ENCODE measurements at places on chromosomes 3 and 15.
A peak's percentile ranks its signal among the peaks of the same experiment; 100 is the strongest.

DNA sequence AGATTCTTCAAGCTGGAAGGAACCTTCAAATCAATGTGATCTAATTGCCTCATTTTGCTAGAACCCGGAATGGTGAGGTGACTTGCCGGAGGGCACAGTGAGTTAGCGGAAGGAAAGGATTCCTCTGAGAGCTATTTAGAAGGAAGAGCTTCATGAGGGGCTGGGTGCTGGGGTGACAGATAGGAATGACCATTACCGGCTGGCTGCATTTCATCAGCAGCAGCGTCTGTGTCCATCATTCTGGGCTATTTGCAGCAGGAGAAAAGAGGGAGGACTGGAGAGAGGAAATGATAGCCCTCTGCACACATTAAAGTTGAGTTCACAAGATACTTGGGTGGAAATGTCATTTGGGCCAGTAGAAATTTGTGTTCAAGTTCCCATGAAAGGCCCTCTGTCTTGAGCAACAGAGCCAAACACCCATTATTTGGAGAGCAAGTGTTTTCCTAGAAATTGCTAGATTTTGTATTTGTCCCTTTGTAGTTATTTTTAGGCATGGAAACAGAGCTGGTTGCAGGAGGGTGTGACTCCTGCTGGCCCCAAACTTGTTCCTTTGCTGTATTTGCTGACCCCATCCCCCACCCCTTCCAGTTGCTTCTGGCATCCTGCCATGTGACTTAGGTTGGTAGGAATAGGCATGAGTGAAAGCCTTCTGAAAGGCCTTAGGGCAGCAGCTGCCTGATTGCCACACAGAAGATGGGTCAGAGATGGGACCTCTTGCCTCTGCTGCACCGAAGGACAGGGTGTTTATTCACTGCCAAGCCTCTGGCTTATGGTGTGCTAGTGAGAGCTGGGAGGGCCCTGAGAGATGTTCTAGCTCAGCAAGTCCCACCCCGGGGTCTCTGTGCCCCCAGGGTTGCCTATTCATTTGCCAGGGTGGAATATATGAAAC is 87.5 kb upstream of the PLXNA1 start:
- no peak for DNase-seq

DNA sequence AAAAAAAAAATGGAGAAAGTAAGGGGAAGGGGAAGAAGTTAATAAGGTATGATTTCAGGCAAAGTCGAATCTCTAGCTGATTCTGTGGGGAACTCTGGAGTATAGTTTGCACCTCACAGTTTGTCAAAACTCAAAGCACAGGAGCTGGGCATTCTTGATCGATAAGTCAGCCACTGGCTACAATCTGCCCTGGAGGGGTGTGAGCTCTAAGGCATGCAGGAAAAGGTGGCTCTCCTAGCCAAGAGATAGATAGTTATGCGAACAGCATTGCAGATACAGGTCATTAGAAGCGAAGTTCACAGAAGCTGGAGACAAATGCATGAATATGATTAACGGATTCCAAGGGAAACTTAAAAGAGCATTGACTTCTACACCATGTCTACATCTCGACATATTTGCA is 952.6 kb downstream of the AGBL1 start:
- no peak for DNase-seq

GRCh38 chr3:45978006-45978761 is 17.4 kb downstream of the FYCO1 start:
- no peak for DNase-seq

GRCh38 chr3:194879991-194880939 is 194.6 kb downstream of the FAM43A start:
- peak; percentile 97 for DNase-seq

DNA sequence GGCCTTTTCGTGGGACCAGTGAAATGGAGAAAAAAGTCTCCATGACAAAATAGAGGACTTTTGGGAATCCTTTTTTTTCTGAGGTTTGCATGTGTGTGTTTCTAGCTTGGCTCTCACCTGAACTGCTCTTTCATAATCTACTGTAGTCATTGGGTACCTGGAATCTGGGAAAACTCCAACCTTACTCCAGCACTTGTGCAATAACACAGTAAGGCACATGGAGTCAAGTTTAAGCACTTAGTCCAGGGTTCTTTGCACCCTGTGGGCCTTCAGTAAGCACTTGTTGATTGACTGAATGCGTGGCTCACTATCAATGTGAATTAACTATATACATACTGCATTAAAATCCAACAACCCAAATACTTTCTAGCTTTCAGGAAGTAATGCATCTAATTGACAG is 299.5 kb downstream of the ZBTB20 start:
- no peak for DNase-seq

GRCh38 chr3:169475576-169475975 is 187.9 kb downstream of the MECOM start:
- peak; percentile 40 for DNase-seq

GRCh38 chr3:131694376-131694775 is 191.6 kb upstream of the MRPL3 start:
- DNase-seq, result no peak

GRCh38 chr3:13884851-13885703 is 5.2 kb upstream of the WNT7A start:
- DNase-seq, result no peak

GRCh38 chr3:123373474-123373987 is 75.4 kb downstream of the ADCY5 start:
- peak; percentile 36 for DNase-seq

DNA sequence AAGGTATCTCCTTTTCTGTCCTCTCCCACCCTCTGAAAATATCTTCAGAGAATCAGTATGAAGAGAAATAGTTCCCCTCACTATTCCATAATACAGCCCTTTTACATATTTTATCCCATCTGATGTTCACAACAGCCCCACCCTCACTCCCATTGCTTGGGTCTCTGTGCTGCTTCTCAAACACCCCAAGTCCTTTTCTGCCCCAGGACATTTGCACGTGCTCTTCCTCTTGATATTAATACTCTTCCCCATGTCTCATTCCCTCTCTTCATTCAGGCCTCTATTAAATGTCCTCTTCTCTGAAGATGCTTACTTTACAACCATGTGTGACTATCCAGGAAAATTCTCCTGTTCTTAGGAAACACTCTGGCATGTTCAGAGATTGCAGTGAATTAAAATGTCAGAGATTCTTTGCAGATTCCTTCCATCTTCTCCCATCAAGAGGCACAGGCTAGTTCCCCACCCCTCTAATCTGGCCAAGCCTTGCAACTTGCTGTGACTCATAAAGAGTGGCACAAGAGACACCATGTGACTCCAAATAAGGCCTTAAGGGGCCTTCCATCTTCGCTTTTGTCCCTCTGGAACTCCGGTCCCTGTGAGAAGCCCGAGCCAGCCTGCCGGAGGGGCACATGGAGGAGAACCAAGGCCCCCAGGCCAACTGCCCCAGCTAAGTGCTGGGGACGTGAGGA is 128.5 kb downstream of the CHSY1 start:
- no peak for DNase-seq
